RWPE2 (cell line): ENCODE measurements at places on chromosomes 16 and 17.
A peak's percentile ranks its signal among the peaks of the same experiment; 100 is the strongest.

- peaks cover 15% of the 10 kb centered on the region for H3K4me1 ChIP-seq
- H3K27ac ChIP-seq: no peak overlapping the region
- no peaks in the 10 kb centered on the region for H3K27me3 ChIP-seq
- DNase-seq: no peak
- H3K4me3 ChIP-seq: no peak overlapping the region
- H3K36me3 ChIP-seq: no peaks in the 10 kb centered on the region
Observed at GRCh38 chr17:68701046-68701445, 99.9 kb upstream of the FAM20A start.

- H3K36me3 ChIP-seq: peaks cover 27% of the 10 kb centered on the region
- H3K27ac ChIP-seq: no peak overlapping the region
- DNase-seq: no peak
- H3K4me3 ChIP-seq: no peak overlapping the region
- H3K27me3 ChIP-seq: no peaks in the 10 kb centered on the region
Observed at GRCh38 chr16:74309789-74310781, 13.5 kb downstream of the PSMD7 start.

- no peaks in the 10 kb centered on the region for H3K36me3 ChIP-seq
- H3K27me3 ChIP-seq: no peaks in the 10 kb centered on the region
- H3K4me3 ChIP-seq: no peak overlapping the region
- DNase-seq: no peak
- no peaks in the 10 kb centered on the region for H3K4me1 ChIP-seq
Observed at GRCh38 chr17:65895969-65896368, 296.0 kb downstream of the CEP112 start.

DNA sequence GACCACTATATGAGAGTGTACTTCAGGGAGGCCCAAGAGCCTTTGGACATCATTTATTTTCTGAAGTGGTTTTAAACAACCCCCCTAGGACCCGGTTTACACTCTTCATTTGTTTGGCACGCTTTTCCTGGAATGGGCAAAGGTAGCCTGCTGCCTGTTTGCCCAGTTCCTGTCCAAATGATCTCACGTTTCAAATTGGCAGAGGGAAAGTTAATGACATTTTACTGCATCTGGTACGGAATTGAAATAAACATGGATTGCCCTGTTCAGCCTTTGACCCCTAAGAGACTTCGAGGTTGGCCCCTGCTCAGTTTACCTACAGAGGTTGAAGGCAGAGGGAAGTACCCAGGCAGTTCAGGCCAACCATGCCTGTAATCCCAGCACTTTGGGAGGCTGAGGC, 5.8 kb upstream of the RPRML start:
- no peaks in the 10 kb centered on the region for H3K36me3 ChIP-seq
- DNase-seq: no peak
- no peak overlapping the region for H3K27ac ChIP-seq
- H3K4me3 ChIP-seq: no peak overlapping the region

DNA sequence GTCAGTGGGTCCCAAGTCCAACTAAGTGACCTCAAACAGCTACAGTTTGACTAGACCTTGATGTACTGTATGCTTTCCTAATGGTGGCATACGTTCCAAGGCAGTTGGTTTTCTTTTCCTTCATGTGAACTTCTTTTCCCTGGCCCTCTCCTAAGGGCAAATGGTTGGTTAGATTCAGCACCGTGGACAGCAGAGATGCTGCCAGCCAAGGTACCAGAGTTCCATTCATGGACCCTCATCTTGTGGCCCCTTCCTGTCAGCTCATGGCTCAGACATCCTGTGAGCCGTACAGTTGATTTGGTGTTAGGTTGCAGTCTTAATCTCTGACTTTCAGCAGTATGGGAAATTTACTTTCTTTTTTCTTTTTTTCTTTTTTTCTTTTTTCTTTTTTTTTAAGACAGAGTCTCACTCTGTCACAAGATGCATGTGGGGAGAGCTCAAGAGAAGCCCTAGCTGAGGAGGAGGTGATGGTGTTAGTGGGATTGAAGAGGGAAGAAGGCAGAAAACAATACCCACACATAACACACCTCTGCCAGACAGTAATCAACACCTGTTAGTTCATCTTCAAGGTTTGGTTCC, 122.4 kb downstream of the USP31 start:
- H3K36me3 ChIP-seq: no peaks in the 10 kb centered on the region
- no peak overlapping the region for H3K27ac ChIP-seq
- DNase-seq: no peak
- H3K4me1 ChIP-seq: no peaks in the 10 kb centered on the region
- H3K4me3 ChIP-seq: no peak overlapping the region

DNA sequence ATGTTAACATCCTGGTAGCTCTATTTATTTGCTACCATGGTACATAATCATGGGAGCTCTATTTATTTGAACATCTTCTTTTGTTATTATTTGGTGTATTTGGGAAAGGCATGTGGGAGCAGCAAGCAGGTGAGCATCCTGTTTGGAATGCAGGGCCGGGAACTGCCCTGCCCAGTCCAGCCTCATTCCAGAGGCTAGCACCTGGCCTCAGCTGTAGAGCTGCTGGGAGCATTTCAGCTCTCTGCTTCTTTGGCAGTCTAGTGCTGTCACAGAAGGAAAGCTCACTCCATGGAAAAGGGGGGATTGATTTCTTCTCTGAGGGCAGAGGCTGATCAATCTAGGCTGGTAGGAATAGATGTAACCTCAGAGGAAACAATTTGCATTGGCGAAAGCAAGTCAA, 112.5 kb downstream of the WWOX start:
- peak; percentile 82 for DNase-seq
- H3K4me1 ChIP-seq: peaks cover 40% of the 10 kb centered on the region
- peak overlapping the region; percentile 65 for H3K27ac ChIP-seq
- no peaks in the 10 kb centered on the region for H3K36me3 ChIP-seq

DNA sequence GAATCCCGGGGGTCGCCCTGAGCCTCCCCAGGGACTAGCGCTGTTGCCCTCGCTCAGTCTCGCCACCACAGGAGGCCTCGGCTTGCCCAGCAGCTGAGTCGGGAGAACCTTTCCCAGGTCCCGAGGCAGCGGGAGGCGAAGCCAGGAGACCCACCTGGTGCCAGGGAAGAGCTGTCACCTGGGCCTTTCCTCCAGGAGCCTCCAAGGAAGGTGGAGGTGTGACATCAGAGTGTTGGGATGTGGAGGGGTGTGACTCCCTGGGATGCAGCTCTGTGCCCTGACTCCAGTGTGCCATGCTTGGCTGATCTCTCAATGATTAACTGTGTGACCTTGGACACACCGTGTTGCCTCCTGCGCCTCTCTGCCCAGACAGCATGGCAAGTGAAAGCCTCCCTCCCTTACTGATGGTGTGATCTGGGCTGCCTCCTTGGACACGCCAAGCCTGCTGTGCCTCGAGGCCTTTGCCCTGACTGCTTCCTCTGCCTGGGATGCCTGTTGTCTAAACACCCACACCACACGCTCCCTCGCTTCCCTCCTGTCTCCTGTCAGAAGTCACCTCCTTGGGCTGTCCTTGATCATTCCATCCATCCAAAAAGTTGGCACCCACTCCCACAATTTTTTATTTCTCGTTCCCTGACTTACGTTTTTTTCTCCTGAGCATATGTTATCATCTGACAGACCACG, 88.0 kb downstream of the CMIP start:
- peaks cover 26% of the 10 kb centered on the region for H3K36me3 ChIP-seq
- H3K27me3 ChIP-seq: no peaks in the 10 kb centered on the region
- H3K27ac ChIP-seq: peak overlapping the region; percentile 98
- H3K4me1 ChIP-seq: peaks cover 54% of the 10 kb centered on the region
- no peak for DNase-seq
- H3K4me3 ChIP-seq: no peak overlapping the region

DNA sequence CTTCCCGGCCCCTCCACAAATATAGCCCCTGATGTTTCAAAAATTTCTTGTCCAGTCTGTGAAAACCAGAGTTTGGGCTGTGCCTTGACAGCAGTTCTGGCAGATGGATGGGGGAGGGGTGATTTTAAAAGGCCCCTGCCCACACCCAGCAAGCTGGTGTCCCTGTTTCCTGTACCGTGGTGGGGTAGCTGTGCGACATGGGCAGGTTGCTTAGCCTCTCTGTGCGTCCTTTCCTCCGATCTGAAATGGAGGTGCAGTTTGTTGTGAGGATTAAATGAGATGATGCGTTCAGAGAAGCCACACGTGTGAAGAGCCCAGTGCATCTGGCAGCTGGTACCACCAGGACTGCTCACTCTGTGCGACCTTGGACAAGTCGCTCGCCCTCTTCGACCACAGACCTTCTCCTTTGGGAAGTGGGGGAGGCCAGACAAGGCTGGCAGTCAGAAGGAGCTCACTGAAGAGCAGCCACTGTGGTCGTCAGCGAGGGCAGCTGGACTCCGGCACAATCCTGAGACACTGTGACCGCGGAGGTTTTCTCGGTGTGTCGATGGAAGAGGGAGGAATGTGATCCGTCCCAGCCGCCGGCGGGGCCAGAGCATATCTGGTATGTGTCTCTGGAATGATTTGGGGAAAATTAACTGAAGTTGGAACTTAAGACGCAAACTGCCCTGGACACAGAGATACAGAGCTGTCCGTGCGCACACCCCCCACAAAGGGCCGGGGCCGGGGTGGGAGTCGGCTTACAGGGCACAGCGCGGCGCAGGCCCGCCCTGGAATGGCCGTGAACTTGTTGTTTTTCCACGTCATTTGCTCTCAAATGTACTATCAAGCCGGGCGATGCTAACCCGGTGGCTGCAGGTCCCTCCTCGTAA, 721 bp upstream of the WFIKKN2 start:
- no peaks in the 10 kb centered on the region for H3K27me3 ChIP-seq
- peak; percentile 51 for DNase-seq
- H3K4me1 ChIP-seq: no peaks in the 10 kb centered on the region
- H3K4me3 ChIP-seq: no peak overlapping the region
- H3K36me3 ChIP-seq: no peaks in the 10 kb centered on the region

- H3K4me3 ChIP-seq: no peak overlapping the region
- H3K27ac ChIP-seq: no peak overlapping the region
- no peaks in the 10 kb centered on the region for H3K27me3 ChIP-seq
- no peak for DNase-seq
- H3K36me3 ChIP-seq: no peaks in the 10 kb centered on the region
Observed at GRCh38 chr16:78549366-78549765, 449.9 kb downstream of the WWOX start.

DNA sequence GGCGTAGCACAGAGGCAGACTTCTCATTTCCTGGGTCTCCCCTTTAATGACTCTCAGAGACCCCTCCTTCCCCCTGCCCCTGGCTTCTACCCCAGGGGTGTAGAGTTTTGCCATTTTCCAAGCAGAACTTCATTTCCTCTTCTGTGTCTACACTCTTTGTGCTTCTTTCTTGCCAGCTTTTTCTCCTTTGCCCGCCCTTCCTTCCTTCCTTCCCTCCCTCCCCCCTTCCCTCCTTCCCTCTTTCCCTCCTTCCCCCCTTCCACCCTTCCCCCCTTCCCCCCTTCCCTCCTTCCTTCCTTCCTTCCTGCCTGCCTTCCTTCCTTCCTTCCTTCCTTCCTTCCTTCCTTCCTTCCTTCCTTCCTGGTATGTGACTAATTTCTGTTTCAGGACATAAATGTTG, 47.0 kb downstream of the MAPT start:
- no peak overlapping the region for H3K27ac ChIP-seq
- no peaks in the 10 kb centered on the region for H3K4me1 ChIP-seq
- peaks cover 13% of the 10 kb centered on the region for H3K27me3 ChIP-seq
- H3K36me3 ChIP-seq: no peaks in the 10 kb centered on the region
- H3K4me3 ChIP-seq: no peak overlapping the region

GRCh38 chr17:10738521-10739258, 8.9 kb upstream of the TMEM220 start:
- no peak overlapping the region for H3K4me3 ChIP-seq
- H3K27ac ChIP-seq: no peak overlapping the region
- no peak for DNase-seq
- no peaks in the 10 kb centered on the region for H3K4me1 ChIP-seq

DNA sequence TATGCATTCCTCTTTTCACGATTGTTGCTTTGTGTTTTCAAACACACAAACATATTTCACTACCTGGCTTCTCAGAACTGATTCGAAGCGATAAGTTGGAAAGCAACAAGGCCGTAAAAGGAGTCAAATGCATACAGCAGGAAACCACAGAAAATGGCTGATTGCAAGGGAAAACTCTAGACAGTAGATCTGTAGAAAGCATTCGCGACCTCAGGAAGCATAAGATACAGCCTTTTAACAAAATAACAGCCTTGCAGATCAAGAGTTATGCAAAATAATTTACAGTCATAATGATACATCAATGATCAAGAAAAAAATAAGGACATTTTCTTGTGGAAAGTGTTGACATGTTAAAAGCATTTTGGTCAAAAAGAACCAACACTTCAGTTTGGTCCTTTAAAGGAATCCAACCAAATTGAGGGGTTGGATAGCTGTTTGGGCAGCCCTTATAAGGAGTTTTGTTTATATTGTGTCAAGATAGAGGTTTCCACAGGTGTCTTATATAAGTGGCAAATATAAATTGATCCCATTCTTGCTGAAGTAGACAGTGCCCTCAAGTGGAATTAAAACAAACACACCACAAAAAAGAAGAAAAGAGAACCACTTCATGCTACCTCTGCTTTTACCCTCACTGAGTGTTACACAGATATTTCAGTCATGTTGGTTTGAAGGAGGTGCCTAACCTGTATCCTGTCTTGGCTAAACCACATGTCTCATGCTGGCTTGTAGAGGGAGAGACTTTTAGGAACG, 5.5 kb downstream of the CYLD start:
- no peak overlapping the region for H3K27ac ChIP-seq
- DNase-seq: no peak
- peaks cover 33% of the 10 kb centered on the region for H3K36me3 ChIP-seq
- H3K4me3 ChIP-seq: no peak overlapping the region

DNA sequence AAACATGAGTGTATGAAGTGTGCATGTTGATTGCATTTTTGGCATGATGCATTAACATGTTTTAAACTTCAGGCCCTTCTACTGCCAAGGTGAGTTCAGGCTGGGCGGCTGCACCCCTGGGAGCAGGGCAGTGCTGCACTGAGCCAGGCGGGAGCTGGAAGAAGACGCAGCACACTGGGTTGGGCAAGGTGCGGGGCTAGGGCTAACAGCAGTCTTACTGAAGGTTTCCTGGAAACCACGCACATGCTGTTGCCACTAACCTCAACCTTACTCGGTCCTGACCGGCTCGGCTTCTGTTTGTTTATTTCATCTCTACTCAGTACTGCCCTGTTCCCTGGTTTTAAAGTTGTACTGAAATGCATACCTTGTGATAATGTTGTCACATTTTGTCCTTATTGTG, 61.0 kb downstream of the MAP2K4 start:
- no peaks in the 10 kb centered on the region for H3K27me3 ChIP-seq
- H3K4me3 ChIP-seq: no peak overlapping the region
- no peak overlapping the region for H3K27ac ChIP-seq
- peaks cover 11% of the 10 kb centered on the region for H3K4me1 ChIP-seq
- DNase-seq: no peak
